Renal cortex interstitium (tissue), 15 donors: ENCODE measurements at places on chromosomes 3 and 15. TPM values are rescaled to one million over a fixed set of nuclear protein-coding genes. Genes with fewer than 3 reads are reported as not detected.

- no peak for DNase-seq
These were observed 221.8 kb downstream of the FEZF2 start for GRCh38 chr3:62151591-62151990.

DNA sequence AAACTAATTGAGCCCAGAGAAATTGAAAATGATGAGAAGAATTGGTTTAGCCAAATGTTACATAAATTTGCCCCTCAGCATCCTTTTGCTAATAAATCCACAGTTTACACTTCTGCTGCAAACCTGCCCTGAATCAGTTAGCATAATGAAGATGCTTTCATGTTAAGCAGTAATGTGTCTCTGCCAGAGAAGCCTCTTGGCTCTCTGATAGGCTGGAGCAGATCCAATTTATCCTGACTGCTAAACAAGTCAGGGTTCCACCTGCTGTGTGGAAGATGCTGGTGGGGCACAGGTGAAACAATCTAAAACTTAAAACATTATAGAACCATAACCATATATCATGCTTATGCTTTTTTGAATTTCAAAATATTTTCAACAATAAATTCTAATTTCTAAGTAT is 946.8 kb downstream of the OTOL1 start:
- no peak for DNase-seq

GRCh38 chr3:136476280-136476679 is 226.1 kb downstream of the PCCB start:
- DNase-seq, result no peak

- DNase-seq, result no peak
These were observed 10.3 kb downstream of the LIPC start for GRCh38 chr15:58442122-58442521.

- DNase-seq, result no peak
These were observed 31.9 kb downstream of the TRAK1 start for GRCh38 chr3:42123012-42123581.

DNA sequence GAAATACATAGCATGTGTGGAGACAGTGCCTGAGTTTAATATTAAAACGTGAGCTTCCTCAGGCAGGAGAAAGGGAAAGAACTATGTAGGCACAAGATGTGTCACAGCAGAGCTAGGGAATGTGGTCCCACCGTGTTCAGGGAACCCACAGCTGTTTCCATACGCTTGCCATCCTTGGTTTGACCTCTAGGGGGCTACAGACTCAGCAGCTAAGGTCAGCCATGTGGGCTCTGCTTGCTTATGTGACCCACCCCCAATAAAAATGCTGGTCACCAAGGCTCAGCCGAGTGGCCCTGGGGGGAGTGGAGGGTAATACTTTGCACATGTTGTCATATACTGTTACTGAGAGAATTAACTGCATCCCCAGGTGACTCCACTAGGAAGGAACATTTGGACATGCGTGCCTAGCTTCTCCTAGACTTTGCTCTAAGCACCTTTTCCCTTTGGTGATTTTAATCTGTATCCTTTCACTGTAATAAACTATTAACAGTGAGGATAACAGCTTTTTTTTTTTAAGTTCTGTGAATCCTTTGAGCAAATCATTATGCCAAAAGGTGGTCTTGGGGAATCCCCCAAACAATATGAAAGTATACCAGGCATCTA is 3.3 kb downstream of the TUBGCP5 start:
- DNase-seq, result peak; percentile 6

GRCh38 chr3:120852412-120852811 is 55.6 kb upstream of the STXBP5L start:
- DNase-seq, result no peak

DNA sequence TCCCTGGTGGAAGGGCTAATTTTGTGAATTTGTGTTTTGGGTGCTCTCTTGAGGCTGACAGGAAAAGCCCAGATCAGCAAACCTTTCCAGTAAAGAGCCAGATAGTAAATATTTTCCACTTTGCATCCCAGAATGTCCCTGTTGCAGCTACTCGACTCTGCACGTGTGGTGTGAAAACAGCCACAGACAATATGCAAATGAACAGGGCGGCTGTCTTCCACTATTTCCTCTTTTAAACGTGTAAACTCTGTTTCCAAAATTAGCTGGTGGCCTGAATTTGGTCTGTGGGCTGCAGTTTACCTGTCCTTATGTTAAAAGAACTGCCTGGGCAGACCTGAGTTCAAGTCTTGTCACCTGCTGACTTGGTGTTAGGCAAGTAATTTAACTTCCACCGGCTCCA is 202.7 kb downstream of the EDEM1 start:
- no peak for DNase-seq

- DNase-seq, result no peak
These were observed 14.5 kb upstream of the ONECUT1 start for GRCh38 chr15:52804526-52805081.

GRCh38 chr15:96292635-96293034 is 37.9 kb upstream of the NR2F2 start:
- DNase-seq, result no peak

GRCh38 chr15:89576417-89576773 is 1.1 kb downstream of the TICRR start:
- no peak for DNase-seq

GRCh38 chr15:27638958-27639357 is 460.2 kb downstream of the OCA2 start:
- DNase-seq, result no peak

GRCh38 chr3:9638939-9639338 is 10.4 kb upstream of the MTMR14 start:
- no peak for DNase-seq

- DNase-seq, result peak; percentile 74
These were observed at the start of gene ARMC8 for GRCh38 chr3:138187296-138188012. Gene ARMC8, plus strand, starts transcription at chr3:138187301. Its CDS starts 254 bp downstream, at chr3:138187555.

GRCh38 chr3:158953131-158953530 is 151.3 kb downstream of the MFSD1 start:
- no peak for DNase-seq

DNA sequence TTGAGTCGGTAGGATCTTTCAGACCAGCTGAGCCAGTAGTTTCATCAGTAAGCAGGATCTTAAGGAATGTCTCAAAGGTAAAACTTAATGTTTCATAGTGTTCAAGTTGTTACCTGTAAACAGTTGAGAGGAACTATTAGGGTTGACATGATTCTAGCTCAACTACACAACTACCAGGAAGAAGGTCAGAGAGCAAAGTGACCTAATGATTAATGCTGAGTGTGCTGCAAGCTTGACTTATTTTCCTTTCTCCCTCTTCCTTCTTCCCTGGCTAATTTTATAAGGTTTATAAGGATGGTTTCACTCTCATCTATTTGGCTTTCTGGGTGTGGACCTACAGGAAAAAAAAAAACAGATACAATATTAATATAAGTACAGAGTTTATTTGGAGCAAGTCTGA is 30.2 kb upstream of the LHFPL4 start:
- no peak for DNase-seq

DNA sequence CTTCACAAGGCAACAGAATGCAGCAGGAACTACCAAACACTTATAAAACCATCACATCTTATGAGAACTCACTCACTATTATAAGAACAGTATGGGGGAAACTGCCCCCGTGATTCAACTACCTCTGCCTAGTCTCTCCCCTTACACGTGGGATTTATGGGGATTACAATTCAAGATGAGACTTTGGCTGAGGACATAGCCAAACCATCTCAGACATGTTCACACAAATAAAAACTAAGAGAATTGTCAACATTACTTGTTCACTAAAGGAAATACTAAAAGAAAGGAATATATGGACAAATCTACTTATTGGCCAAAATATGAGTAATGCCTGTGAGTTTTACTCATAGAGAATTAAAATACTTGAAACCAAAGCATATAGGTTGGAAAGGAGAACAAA is 505.1 kb downstream of the IGSF11 start:
- DNase-seq, result no peak

DNA sequence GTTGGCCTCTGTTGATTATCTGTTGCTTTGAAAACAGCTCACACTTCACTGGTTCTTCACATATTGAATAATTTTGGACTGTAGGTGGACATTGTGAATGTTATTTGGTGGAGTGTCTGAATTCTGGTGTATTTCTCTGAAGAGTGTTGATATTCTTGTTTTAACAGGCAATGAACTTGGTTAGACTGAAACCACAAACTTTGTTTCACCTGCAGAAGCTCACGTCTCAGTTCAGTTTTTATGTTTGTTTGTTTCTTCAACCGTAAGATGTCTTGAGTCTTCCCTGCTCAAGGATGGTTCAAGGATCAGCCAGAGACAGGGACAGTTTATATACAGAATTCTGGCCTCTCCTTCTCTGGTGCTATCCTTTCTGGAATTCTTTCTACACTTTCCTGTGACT is 43.6 kb downstream of the C3orf20 start:
- DNase-seq, result no peak

GRCh38 chr3:195034101-195034500 is 236.9 kb downstream of the XXYLT1 start:
- DNase-seq, result no peak

DNA sequence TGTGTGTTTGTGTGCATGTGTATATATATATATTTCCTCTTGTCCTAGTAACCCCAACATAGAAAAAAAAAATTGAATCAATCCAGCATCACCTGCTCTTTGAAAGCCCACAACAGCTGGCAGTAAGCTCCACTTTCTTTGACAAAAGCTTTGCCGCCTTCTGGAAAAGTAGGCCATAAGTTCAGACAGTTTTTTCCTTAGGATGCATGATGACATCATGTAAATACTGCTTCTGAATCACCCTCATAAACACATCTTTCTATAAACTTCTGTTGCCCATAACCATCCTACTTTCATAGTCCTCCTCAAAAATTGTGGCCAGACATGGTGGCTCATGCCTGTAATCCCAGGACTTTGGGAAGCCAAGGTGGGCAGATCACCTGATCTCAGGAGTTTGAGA is 67.4 kb downstream of the CSNK1G1 start:
- DNase-seq, result no peak

DNA sequence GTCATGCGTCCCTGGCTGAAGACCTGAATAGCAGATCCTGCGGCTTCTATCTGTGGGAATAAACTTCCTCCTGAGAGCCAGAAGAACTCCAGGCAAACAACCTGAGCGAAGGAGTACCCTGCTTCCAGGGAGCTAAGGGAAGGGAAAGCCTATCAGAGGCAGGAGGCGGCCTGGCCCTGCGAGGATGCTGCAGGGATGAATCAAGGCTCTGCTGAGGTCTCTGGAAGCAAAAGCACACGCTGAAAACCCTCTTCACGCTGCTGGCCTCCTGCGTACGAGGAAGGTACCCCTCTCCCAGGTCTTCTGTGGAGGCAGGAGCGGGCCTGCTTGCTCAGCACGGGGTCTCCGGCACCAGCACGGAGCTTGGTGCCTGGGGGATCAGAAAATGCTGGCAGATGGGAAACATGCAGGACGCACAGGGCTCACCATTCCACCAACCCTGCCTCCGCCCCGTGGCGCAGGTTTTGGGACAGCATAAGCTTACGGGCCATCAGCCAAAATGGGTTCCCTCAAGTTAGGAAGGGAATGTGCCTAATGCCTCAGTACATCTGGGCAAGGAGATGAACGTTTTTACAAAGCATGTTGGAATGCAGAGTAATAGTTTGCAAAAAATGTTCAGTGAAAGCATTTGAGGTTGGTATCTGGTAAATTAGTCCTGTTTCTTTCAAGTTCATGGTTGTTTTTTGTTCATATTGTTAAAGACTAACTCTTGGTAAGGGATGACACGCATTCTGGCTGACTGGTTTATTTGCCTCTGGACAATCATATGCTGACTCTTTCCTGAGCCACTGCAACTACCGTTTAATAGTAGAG is 72.3 kb downstream of the CHSY1 start:
- no peak for DNase-seq

GRCh38 chr15:68570974-68571373 is 7.8 kb upstream of the CORO2B start:
- DNase-seq, result no peak

GRCh38 chr3:193711166-193711485 is 118.1 kb downstream of the OPA1 start:
- no peak for DNase-seq

GRCh38 chr3:190261740-190262139 is 60.5 kb downstream of the CLDN1 start:
- DNase-seq, result no peak

DNA sequence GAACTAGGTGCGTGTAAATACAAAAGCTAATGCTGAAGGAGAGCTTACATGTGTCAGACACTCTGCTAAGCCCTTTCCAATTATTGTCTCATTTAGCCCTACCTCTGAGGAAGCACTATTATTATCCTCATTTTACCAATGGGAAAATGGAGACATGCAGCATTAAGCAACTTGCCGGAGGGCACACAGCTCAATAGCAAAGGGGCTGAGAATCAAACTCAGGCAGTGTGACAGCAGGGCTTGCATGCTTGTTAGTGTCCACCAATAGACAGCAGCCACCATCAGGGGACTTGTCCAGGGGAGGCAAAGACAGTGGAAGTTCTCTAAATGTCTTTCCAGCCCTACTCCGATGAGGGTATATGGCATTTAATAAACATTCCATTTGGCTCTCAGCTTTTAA is 548.6 kb downstream of the MAGI1 start:
- DNase-seq, result no peak

DNA sequence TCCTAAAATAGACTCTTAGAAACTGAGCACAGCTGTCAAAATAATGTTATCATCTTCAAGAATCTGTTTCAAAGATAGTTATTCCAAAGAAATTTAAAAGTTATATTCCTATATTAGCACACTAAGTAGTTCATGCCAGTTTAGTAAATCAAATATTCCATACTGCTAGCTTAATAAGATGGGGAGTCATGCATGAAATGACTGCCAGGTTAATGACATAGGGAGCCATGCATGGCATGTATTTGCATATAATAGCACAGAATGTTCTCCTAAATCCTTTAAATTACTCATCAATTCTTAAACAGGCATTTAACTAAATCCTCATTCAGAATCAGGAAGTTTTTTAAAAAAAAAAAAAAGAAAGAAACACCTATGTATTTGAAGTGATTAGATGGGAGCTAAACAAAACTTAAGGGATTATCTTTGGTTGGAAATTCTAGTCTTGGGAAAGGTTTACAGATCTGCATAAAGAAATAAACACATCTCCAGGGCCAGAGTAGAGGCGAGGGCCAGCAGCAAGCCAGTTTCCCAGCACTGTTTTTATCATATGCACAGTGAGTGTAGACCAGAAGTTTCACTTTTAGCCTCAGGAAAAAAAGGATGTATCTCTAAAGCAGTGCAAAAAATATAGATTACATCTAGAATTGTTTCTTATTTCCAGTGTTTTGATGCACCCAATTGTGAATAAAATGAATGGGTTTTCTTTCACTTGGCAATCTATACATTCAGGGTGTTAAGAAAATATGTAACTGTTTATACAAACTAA is 366.4 kb upstream of the AGTR1 start:
- no peak for DNase-seq

- no peak for DNase-seq
These were observed 111.7 kb upstream of the SMAD3 start for GRCh38 chr15:66953523-66954229.

Gene OCA2
- 8.5 TPM for polyA plus RNA-seq

Gene WDR93
- polyA plus RNA-seq, result 2.3 TPM

Gene FBXO40
- 0.03 TPM for polyA plus RNA-seq

Gene LRRC34
- polyA plus RNA-seq, result 9.5 TPM

Gene FMN1
- 16.9 TPM for polyA plus RNA-seq

Gene DPPA2
- polyA plus RNA-seq, result 0.92 TPM

Gene CCR9
- polyA plus RNA-seq, result not detected

Gene FETUB
- polyA plus RNA-seq, result 0.31 TPM

Gene TRIM42
- not detected for polyA plus RNA-seq

Gene TUSC7
- not detected for polyA plus RNA-seq

Gene PPCDC
- polyA plus RNA-seq, result 12.5 TPM

Gene CACNA2D2
- polyA plus RNA-seq, result 17.2 TPM

Gene CAV3
- polyA plus RNA-seq, result 0.62 TPM

Gene GOLGA6L10
- polyA plus RNA-seq, result 6.4 TPM

Gene GOLGA8J
- 1.3 TPM for polyA plus RNA-seq

Gene PIF1
- polyA plus RNA-seq, result 11.6 TPM

Gene CKMT1B
- polyA plus RNA-seq, result 1.4 TPM

Gene TERC
- 0.39 TPM for polyA plus RNA-seq
